ENCODE measurements at places on chromosomes 12 and 14.

DNA sequence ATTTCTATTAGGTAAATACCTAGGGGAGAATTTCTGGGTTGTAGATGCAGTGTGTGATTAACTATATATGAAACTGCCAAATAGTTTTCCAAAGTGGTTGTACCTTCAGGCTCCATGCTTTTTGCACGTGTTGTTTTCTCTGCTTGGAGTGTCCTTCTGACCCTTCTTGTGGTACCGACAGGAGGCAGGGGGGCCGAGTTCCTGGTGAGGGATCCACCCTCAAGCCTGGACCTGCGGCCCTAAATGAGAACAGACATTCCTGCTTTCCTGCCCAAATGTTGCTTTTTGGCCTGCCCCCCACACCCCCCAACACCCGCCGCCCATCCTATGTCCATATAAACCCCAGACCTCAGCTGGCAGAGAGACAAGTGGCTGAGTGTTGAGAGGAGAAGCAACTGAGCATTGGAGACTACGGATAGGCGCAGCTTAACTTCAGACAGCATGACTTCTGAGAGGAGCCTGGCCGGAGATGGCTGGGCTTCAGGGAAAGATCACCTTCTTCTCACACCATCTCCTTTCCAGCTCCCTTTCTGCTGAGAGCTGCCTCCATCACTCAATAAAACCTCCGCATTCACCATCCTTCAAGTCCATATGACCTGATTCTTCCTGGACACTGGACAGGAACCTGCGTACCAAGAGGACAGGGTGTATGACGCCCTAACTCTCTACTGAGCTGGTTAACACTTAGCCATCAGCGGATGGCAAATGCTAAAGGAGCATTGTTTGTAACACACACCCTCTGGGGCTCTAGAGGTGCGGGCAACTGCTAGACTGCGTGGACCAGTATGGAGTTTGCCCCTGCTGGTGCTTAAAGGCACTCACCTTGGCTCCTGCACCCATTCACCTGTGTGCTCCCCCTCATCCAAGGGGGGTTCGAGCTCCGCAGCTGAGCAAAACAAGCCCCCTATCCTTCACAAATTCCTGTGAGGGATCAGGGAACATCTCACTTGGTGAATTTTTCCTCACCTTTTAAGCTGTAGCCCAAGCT lies 194.7 kb upstream of the FBXO33 start:
- no peak for DNase-seq

GRCh38 chr14:24804552-24805212 lies 170.7 kb upstream of the GZMB start:
- DNase-seq = no peak

GRCh38 chr12:81957631-81958030 lies 198.5 kb upstream of the PPFIA2 start:
- DNase-seq = no peak

- no peak for DNase-seq
Observed at GRCh38 chr12:13786646-13787045, 194.8 kb downstream of the GRIN2B start.

DNA sequence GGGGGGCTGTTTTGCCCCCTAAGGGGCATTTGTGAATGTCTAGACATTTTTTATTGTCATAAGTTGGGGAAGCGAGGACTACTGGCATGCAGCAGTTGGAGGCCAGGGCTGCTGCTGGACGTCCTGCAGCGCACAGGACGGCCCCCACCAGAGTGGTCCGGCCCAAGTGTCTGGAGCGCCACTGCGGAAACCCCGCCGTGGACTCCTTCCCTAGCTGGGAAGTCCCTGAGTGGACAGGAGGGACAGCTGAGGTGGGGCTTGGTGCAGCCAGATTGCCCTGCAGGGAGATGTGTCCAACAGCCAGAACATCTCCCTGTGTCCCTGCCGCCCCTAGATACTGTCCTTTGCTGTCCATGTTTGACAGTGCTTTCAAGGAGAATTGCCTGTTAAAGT lies 5.5 kb downstream of the CKB start:
- no peak for DNase-seq

- no peak for DNase-seq
Observed at GRCh38 chr12:57641699-57642442, 8.9 kb upstream of the B4GALNT1 start.

DNA sequence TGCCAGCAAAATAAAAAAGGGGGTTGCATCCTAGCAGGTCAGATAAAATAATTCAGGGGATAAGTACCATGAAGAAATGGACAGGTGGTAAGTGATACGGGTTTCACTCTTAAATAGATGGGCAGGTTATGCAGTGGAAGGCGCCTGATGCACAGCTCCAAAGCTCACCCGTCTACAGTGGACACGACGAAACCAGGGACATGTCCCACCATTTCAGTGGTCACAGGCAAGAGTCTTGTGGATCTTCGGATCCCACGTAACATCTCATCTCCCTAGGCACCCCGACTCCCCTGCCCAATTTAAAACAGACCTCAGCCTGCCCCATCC lies 60.5 kb downstream of the DDX51 start:
- DNase-seq = no peak
